ENCODE measurements at places on chromosomes 2 and 18.
A peak's percentile ranks its signal among the peaks of the same experiment; 100 is the strongest.

- DNase-seq, result no peak
Measured at GRCh38 chr2:190947711-190948251, 66.2 kb downstream of the STAT1 start.

DNA sequence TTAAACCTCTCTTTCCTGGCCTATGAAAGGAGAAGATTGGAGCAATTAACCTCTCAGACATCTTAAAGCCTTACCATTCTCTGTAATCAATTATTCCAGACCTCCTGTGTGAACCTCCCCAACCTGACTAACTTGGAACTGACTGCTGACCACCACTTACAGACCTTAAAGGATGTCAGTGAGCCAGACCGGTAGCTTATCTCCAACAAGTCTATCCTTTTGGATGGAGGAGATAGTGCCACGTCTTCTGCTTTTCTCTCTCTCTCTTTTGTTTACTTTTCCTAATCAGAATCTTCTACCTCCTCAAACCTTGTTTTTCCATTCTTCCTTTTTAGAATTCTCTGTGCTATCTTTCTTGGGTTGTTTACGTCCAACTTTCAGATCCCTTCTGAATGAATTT, 57.2 kb downstream of the LRRTM1 start:
- no peak for DNase-seq

DNA sequence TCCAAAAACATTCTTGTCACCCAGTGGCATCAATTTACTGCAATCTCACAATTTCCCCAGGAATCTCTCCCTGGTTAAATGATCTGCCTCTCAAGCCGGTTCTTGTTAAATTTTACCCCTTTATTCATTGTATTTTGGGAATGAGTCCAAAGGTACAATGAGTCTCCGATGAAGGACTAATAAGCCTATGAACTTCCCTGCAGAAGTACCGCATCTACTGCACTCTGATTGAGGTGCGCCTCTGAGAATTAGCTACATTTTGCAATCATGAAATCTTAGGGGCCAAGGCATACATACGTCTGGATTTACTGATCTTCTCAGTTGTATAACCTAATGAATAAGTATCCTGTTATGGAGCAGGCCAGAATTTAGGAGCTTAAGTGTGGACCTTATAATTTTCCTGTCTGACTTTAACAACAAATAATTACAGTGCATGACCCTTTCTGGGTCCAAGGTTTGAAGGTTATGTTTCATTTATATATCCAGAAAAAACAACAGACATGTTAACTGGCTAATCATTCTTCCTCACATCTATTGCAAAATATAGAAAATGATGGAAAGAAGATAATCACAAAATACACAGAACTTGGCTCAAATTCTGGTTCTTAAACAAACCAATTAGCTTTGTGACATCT, 261.8 kb upstream of the NRXN1 start:
- DNase-seq, result no peak

DNA sequence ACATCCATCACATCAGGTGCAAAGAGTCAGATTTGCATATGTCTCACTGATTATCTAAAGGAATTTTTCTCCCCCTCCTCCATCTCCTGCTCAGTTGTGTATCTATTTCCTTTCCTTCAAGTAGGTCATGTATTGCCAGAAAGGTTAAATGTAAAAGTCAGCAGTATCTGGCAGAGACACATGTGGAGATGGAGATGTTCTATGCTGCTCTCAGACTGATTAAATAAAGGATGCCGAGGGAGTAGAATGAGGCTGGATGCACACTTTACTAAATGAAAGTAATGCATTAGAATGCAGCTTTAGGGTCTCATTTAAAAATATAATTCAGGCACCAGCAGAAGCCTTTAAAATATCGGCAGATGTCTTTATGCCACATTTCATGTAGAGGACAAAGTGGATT, 555.3 kb downstream of the RNF144A start:
- DNase-seq, result no peak

GRCh38 chr2:184004948-184005672, 593.2 kb upstream of the ZNF804A start:
- DNase-seq, result no peak

DNA sequence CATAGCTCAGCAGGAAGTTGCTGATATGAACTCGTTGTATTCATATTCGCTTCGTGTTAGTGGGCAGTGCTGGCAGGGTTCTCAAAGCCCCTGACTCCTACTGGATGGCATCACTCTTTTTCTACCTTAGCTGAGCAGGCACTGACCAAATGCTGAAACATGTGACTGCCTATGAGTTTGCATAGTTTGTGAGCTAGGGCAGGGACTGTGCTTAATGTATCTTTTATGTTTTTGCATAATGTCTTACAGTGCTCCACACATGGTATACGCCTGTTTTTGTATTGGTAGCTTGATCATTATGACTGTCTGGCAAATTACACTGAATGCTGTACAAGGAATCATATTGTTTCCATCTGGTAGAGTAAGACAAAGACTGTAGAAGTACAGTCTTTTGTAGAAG, 305.3 kb downstream of the PARD3B start:
- DNase-seq, result no peak

- no peak for DNase-seq
Measured at GRCh38 chr18:57791911-57792310, 11.2 kb downstream of the ATP8B1 start.

- DNase-seq, result no peak
Measured at GRCh38 chr2:29597035-29597434, 324.4 kb downstream of the ALK start.

DNA sequence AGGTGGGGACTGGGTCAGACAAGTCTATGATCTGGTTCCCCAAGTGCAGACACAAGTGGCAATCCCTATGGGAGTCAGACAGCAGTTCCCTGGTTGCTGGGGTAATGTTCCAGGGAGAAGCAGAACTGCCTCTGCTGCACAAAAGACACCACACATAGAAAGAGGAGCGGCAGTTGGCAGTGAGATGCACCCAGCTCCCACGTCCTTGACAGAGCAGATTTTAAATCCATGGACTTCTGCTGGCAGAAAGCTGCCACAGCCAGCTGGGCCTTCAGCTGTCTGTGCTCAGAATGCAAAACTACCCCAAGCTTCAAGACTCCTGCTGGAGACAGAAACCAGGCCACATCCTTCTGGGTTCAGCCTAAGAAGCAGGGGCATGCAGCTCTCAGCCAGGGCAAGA, 147.2 kb downstream of the ETAA1 start:
- no peak for DNase-seq

DNA sequence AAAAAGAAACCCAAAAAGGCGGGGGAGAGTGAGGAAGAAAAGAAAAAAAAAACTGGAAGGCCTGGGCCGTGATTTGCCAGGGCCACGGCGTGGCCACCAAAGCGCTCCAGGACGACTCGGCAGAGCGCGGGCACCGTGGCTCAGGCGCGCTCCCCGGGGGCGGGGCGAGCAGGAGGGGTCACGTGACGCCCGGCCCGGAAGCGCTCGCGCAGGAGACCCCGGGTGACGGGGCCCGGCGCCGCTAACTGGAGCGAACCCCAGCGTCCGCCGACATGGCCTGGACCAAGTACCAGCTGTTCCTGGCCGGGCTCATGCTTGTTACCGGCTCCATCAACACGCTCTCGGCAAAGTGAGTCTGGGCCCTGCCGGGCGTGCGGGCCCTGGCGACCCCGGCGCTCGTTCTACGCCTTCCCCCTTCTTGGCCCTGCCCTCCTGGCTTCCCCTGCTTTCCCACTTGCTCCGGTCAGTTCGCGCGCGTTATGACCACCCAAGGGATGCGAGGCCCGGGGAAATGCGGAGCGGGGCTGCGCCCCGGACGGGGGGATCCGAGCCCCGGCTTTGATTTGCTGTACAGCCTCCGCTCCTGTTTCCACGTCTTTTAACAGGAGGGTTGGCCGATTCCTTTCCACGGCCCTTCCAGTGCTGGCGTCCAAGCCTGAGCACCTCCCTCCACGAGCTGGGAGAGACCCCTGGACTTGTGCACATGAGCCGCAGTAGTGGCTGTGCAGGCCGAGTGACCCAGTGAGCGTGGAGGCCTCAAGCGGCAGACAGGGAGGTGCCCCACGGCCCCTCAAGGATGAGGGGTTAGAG, at the start of gene SLC35F6:
Gene SLC35F6, plus strand, starts transcription at position 207 of the 810 bp plus-strand sequence. Its CDS starts 66 bp downstream, at position 273.
- peak; percentile 65 for DNase-seq

- DNase-seq, result no peak
Measured at GRCh38 chr2:235968616-235969324, 199.4 kb downstream of the GBX2 start.

DNA sequence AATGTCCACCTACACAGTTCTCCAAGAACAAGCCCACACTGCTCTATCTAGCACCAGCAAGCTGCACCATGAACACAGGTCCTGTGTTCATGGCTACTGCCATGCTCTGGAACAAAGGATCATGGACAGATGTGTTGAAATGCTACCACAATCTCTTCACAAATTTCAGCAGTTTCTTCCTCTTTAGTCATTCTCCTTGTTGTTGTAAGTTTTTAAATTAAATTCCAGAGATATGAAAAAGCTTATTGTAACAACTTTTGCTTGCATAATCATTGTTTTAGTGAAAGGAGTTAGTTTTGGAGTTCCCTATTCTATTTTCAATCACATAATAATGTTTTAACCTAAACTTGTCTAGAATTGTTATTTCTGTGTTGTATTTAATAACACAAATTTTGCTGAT, 17.2 kb upstream of the NAPG start:
- no peak for DNase-seq

All from stimulated activated CD8-positive, alpha-beta memory T cell treated with anti-CD3 and anti-CD28 coated beads, Interleukin-7, amount 100 ng/mL, for 48 hours (primary cell).